ENCODE measurements at places on chromosomes 3 and 15.

- DNase-seq = no peak
Observed at GRCh38 chr3:74268753-74269152, 345.7 kb downstream of the CNTN3 start.

GRCh38 chr3:29026959-29027358 is 253.9 kb upstream of the RBMS3 start:
- no peak for DNase-seq

DNA sequence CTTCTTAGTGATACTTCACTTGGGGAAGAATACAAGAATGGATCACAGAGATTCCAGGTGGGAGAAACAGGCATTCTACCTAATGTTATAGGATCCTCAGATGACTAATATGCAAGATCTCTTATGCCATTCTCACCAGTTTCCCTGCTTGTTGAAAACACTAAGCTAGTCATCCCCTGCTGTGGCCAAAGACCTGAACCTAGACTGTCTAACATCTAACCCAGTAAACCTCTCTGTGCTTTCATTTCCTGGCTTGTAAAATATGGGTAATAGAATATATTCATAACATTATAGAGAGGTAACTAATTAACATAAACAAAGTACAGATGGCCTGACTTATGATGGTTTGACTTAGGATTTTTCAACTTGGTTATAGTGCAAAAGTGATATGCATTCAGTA is 776.3 kb downstream of the TUSC7 start:
- DNase-seq = no peak

DNA sequence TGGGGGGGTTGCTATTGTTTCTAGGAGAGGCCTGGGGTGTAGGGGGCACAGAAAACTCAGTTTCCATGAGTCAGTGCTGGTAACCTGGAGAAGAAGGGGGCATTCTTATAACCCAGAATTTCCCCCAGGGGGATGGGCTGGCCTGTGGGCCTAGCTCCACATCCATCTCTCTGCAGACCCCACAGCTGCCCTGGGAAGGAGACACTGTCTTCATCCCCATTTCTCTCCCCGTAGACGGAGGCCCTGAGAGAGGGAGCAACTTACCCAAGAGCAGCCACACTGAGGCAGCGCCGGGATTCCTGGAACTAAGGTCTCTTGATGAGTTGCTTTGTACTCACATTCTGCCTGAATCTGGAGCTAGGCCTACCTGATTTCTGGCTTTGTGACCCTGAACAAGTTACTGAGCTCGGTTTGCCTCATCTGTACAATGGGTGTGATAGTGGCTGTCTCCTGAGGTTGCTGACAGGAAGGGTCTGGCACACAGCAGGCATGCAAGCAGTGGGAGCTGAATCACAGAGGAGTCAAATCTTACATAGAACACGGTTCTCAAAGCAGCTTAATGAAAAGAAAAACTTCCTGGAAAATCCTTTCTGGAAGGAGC is 55.0 kb upstream of the LCTL start:
- no peak for DNase-seq

- DNase-seq = no peak
Observed at GRCh38 chr3:63521657-63522056, 130.8 kb upstream of the SNTN start.

DNA sequence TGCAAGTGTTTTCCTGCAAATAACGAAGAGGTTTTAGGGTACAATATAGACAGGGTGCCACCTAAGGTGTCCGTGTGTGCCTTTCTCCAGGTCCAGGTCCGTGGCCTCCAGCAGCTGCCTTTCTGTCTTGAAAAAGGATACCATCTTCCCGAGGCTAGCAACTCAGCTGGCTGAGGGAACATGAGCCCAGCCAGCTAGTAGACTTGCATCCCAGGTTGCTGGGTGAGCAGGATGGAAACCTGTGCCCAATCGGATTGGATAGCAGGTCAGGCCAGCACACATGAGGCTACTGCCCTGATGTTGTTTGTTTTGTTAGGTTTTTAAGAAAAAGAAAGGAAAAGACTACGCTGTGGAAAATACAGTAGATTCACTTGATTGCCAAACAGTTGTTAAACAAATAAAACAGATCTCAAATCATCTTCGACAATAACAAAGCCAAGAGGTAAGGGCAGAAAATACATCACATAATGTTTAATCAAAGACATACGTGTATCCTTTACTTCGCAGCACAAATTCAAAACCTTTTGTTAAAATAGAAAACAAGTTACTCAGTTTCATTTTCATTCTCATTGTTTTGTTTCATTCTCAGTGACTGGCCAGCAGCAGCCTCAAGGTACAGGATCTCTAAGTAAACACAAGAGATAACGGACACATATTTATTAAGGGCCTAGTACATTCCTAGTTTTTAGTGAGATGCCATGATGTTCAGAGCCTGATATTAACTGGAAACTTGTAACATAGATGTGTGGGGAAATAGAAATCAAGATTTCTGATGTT is 661.2 kb upstream of the NR2F2 start:
- DNase-seq = no peak

GRCh38 chr3:137906985-137907649 is 102.8 kb upstream of the CLDN18 start:
- DNase-seq = no peak

GRCh38 chr15:64092864-64093626 is 593 bp downstream of the CIAO2A start:
- no peak for DNase-seq

DNA sequence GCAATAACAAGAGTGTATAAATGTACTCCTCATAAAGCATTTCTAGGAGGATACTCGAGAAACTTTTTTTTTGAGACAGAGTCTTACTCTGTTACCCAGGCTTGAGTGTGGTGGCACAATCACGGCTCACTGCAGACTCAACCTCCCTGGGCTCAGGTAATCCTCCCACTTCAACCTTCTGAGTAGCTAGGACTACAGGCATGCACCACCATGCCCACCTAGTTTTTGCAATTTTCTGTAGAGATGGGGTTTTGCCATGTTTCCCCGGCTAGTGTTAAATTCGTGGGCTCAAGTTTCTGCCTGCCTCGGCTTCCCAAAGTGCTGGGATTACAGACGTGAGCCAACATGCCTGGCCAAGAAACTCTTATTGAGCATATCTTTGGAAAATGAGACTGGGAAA is 59.1 kb upstream of the PHLDB2 start:
- no peak for DNase-seq

DNA sequence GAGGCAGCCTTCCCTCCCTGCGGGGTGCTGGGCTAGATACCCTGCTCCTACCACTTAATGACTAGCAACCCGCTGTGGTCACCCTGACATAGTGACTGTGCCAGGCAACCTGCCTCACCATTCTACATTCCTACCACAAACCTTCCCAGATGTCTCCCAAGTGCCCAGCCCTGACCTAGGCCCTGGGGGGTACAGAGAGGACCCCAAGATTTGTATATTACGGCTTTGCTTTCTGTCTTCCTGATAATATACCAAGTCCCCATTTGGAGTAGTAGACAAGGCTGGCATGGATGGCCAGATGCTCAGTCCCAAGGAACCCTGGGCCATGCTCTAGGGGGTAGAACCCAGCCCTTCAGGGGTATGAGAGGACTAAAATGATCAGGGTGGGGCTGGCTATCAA is 31.0 kb downstream of the ESYT3 start:
- DNase-seq = no peak
